ENCODE measurements at places on chromosomes 5 and 9.

- DNase-seq: no peak
Measured at GRCh38 chr5:137091472-137091871, 407.7 kb downstream of the SPOCK1 start.

DNA sequence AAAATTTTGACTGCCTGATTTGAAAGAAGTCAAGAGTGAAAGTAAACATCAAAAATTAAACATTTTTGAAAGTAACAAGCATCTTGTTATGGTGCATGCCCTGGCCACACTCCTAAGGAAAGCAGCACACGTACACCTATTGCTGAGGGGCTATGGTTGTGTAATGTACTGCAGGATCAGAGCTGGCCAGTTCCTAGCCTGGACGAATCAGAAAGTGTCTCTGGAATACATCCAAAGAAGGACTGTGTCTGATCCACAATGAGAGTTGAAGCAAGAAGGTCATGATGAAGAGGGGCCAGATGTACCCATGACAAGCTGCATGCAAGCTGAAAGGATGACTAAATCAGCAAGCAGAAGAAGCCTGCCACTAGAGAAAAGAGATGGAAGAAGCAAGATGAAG, 618.2 kb downstream of the TLE1 start:
- no peak for DNase-seq

DNA sequence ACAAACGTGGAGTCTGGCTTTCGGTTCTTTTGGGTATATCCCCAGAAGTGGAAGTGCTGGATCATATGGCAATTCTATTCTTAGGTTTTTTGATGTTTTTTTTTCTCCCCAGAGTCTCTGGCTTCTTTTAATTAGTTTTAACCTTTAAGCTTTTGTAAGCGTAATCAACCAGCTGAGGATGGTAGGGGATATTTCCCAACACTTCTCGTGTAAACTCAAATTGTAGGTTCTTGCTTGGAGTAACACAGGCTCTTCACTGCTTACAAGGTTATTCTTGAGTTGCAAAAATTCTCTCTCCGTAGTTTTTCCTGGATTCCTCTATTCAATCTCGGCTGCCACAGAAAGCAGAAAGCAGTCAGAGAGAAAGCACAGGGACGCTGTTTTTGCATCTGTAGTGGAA, 11.9 kb downstream of the LAMC3 start:
- no peak for DNase-seq

GRCh38 chr9:31520301-31521085, 864.0 kb upstream of the ACO1 start:
- no peak for DNase-seq

DNA sequence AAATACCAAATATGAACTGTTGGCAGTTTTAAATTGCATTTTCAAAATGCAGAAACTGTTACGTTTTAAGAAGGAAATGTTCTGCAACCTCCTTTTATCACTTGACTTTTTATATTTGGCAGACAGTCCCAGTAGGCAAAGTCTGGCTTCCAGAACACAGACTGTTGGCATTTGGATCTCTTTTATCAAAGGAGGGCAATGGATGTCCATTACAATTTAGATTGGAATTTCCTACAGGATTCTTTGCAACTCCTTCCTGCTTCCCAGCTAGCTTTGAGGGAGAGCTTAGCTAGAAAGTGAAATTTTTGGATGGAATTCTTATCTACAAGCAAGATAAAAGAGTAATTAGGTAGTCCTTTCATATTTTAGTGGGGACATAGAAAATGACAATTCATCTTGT, 142.6 kb downstream of the SLF1 start:
- no peak for DNase-seq

- no peak for DNase-seq
Measured at GRCh38 chr5:117800261-117800660, 1188.1 kb downstream of the DTWD2 start.

DNA sequence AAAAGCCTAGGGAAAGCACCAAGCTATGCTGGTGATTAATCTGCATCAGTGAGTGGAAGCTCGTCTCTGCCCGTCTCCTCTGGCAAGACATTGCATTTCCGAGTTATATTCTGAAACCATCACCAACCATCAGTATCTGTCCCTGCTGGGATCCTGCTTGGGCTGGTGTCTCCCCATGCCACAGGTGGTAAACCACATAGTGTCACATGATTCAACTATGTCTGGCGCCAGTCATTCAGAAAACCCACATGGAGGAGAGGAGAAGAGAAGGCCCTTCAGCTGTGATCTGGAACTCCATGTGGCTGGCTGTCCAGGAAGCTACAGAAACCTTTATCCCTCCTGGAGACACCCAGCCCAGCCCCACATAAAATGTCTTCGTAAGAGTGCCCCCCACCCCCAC, 4.8 kb downstream of the IL9 start:
- DNase-seq: no peak
